NCI-H82 (cell line): ENCODE measurements at places on chromosomes 1 and 21.

GRCh38 chr1:23102289-23102688 lies 66.4 kb downstream of the LUZP1 start:
- DNase-seq, result no peak

GRCh38 chr21:43369124-43369523 lies 57.8 kb downstream of the SIK1 start:
- DNase-seq, result no peak

- DNase-seq, result no peak
Measured at GRCh38 chr1:70536708-70537366, 125.8 kb downstream of the CTH start.

GRCh38 chr1:167819849-167820683 lies 93.9 kb downstream of the ADCY10 start:
- peak; percentile 22 for DNase-seq

GRCh38 chr1:47437447-47438164 lies at the start of gene FOXD2:
FOXD2 (plus strand) TSS chr1:47438044; CDS start chr1:47438136, 92 bp downstream.
- peak; percentile 95 for DNase-seq

DNA sequence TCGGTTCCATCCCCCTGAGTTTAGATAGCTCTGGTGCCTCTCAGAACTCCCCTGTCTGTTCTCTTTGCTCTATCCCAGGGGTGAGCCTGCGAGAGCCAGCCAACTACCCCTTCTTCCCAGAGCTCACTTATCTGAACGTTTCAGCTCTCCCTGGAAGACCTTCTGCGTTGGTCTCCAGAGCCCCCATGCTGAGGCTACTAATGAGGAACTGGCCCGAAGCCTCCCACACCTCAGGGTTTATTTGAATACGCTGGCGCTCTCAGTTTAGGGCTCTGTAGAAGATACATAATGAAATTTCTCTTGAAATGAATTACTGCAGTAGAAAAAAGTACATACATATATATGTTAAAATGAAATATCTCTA lies 43.5 kb downstream of the TCEANC2 start:
- DNase-seq, result no peak

GRCh38 chr1:90714521-90714951 lies 2.6 kb downstream of the BARHL2 start:
- peak; percentile 21 for DNase-seq
